ENCODE measurements at places on chromosomes 5 and 9. TPM values are rescaled to one million over a fixed set of nuclear protein-coding genes. Genes with fewer than 3 reads are reported as not detected.

GRCh38 chr5:40033411-40033810 is 608.6 kb upstream of the DAB2 start:
- H3K27me3 ChIP-seq = no peaks in the 10 kb centered on the region
- no peak overlapping the region for H3K4me3 ChIP-seq
- peaks cover 8% of the 10 kb centered on the region for H3K4me1 ChIP-seq
- no peak overlapping the region for H3K27ac ChIP-seq

DNA sequence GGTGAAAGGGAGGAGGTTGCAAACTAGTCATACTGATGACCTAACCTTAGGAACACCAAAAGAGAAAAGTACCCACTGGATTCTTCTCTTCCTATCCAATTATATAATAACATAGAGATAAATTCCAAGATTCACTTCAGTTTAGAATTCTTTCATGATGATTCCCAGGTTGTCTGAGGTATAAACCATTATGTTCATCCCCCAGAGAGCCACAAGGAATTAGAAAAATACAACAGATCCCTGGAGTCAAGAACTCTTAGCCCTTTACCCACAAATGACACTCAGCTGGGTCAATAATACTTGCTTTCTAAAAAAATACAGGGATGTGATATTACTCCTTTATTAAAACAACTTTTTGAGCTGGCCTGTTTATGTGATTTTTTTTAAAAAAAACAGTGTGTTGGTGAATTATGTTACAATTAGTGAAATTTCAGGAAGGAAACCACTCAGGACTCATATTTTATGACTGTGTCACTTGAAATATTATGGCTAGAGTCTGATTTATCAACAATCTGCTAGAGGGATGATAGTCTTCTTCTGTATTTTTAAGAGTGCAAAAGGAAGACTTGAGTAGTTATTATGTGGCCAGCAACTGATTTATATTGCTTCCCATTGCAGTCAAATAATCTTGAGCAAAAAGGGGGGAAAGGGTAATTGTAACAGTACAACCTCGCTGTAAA is 338.2 kb downstream of the NFIB start:
- no peaks in the 10 kb centered on the region for H3K36me3 ChIP-seq
- no peak for DNase-seq
- H3K27ac ChIP-seq = no peak overlapping the region
- H3K4me3 ChIP-seq = no peak overlapping the region
- H3K27me3 ChIP-seq = no peaks in the 10 kb centered on the region
- no peaks in the 10 kb centered on the region for H3K4me1 ChIP-seq

The FCN2 gene
- total RNA-seq = not detected

The PCDHB9 gene
- not detected for total RNA-seq

The STXBP1 gene
- total RNA-seq = 44.5 TPM

Measured in activated T-helper 2 cell treated with anti-CD3 and anti-CD28 coated beads, Interferon-gamma antibody, Interleukin-2, Interleukin-4, amounts not matched to agents 10 μg/mL and 5 μg/mL and 100 μg/mL, durations not matched to agents 14 hours and 24 hours and 36 hours (primary cell).